ENCODE measurements at places on chromosomes 16 and 17.

GRCh38 chr17:81807839-81808238 is 3.9 kb downstream of the GCGR start:
- DNase-seq = no peak

DNA sequence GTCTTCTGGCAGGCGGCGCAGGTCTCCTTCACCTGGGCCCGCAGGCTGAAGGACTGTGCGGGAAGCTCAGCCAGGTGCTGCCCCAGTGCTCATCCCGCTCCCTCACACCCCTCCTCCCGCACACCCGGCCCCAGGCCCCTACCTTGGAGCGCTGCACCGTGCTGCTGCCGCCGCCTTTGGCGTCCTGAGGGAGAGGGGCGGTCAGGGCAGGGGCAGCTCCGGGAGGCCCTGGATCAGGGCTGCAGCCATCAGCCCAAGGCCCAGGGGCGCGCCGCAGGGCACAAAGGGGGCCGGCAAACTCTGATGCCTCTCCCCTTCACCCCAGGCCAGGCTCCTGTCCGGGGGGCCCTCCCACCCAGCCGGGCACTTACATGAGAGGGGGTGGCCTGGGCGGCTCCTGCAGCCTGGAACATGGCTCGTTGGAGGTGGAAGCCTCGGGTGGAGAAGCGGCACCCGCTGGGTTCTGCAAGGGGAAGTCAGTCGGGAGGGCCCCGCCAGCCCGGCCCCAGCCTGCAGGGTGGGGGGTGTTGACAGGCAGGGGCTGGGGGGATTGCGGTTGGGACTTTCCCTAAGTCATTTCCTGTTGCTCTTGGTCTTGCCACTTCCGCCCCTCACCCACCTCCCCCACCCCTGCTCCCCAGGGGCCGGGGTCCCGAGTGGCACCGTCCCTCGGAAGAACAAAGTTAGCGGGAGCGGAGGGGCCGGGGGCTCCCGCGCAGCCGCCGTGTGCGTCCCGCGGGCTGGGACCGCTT is 863 bp downstream of the LIMD2 start:
- no peak for DNase-seq

- DNase-seq = no peak
Observed at GRCh38 chr16:16148755-16149154, 74.5 kb downstream of the ABCC6 start.

DNA sequence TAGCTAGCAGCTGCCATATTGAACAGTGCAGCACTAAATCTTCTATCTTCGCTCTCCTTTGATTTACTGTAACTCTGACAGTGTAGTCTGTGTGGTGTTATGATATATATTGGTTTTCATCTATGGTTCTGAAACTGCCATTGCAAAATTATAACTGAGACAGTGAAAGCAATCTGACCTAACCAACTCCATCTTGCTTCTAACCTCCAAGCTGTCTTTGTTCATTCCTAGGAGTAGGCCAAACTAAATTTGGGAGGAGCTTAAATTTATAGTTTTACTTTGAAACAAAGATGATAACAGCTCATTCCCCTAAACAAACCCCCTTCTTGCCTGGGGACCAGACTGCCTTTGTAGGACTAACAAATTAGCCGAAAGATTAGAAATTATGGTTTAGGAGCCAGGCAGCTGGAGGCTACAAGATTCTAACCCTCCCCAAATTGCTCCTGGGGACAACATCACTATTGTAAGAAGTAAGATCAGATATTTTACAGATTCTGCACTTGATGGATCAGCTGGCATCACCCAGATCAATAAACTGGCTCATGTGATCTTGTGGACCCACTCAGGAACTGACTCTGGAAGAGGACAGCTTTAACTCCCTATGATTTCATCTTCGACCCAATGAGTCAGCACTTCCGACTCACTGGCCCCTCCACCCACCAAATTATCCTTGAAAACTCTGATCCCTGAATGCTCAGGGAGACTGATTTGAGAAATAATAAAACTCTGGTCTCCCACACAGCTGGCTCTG is 47.0 kb upstream of the FBXO47 start:
- DNase-seq = no peak

DNA sequence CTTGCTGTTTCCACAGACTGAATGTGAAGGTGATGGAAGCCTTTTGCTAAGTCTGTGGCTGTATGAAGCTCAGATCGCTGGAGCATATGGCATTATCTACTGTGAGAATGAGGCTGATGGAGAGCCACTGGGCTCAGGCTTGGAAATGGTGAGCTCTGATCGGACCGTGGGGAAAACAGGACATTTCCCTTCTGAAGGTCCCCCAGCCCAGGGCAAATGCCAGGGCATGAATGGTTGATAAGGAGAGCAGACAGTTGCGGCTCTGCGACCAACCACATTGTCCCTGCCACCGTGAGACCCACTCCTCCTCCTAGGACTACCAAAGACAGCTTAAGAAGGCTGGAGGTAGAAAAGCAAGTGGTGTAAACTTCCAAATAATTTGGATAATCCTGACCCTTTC is 4.7 kb upstream of the CUEDC1 start:
- DNase-seq = no peak

GRCh38 chr17:6994666-6995256 is 1.1 kb upstream of the ALOX12 start:
- DNase-seq = no peak

DNA sequence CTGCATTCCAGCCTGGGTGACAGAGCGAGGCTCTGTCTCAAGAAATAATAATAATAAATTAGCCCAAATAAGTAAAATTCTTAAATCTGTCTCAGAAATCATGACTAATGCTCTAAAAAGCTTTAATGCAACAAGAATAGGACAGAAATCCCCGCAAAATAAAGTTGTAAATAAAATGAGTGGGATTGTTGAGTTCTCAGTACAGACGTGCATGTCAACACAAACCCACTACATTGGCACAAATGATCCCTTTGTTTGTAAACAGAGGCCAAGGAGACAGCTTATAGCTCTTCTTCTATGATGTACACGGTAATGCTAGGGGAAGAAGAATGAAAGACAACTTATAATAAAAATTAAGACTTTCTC is 6.0 kb downstream of the STAT5B start:
- no peak for DNase-seq

GRCh38 chr16:29675811-29676643 is 3.0 kb upstream of the QPRT start:
- no peak for DNase-seq

GRCh38 chr16:62194828-62195227 is 158.6 kb upstream of the CDH8 start:
- no peak for DNase-seq

DNA sequence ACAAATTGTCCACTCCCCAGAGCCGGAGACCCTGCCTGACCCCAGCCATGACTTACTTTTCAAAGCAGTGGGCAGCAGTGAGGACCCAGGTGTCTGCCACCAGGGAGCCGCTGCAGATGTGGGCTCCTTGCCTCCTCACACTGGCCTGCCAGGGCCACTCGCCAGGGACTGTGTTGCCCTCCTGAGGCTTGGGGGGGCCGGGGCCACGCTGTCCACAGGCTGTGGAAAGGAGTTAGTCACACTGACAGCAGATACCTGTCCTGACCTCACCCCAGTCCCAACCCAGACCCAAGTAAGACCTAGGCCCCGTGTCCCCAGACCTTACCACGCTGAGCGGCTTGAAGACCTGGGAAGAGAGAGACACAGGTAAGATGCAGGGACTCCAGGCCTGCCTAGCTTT is 1.3 kb downstream of the PRSS53 start:
- DNase-seq = no peak
